ENCODE measurements at places on chromosomes 1 and 21.

DNA sequence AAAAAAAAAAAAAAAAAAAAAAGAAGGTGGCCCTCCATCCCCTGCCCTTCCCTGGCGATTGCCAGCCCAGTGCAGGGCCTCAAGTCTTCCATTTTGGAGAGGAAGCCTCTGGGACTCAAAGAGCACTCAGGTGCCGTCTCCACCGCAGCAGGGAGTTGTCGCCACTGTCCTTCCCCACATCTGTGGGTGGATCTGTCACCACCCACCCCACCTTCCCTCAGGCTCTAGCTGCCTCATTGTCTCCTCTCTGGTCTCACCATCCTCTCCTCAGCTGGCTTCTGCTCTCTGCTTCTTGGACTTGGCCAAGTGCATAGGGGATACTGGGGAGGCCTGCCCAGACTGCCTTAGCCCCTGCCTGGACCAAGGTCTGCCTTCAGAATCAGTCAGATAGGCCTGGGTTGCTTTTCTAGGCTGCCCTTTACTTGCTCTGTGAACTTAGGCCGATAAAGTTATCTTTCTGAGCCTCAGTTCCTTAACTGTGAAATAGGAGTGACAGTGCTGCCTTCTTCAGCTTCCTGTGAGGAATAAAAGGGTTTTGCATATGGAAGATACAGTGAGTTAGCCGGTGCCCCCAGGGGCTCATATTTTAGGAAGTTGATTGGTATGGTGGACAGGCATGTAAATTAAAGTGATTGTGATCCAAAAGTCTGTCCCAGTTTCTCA is 15.8 kb downstream of the RCC1 start:
- DNase-seq = no peak

GRCh38 chr1:220680085-220680687 is 10.0 kb upstream of the C1orf115 start:
- DNase-seq = no peak

- DNase-seq = no peak
Measured at GRCh38 chr1:36864823-36865601, 169.3 kb downstream of the GRIK3 start.

- no peak for DNase-seq
Measured at GRCh38 chr1:33302325-33302724, 18.6 kb downstream of the A3GALT2 start.

DNA sequence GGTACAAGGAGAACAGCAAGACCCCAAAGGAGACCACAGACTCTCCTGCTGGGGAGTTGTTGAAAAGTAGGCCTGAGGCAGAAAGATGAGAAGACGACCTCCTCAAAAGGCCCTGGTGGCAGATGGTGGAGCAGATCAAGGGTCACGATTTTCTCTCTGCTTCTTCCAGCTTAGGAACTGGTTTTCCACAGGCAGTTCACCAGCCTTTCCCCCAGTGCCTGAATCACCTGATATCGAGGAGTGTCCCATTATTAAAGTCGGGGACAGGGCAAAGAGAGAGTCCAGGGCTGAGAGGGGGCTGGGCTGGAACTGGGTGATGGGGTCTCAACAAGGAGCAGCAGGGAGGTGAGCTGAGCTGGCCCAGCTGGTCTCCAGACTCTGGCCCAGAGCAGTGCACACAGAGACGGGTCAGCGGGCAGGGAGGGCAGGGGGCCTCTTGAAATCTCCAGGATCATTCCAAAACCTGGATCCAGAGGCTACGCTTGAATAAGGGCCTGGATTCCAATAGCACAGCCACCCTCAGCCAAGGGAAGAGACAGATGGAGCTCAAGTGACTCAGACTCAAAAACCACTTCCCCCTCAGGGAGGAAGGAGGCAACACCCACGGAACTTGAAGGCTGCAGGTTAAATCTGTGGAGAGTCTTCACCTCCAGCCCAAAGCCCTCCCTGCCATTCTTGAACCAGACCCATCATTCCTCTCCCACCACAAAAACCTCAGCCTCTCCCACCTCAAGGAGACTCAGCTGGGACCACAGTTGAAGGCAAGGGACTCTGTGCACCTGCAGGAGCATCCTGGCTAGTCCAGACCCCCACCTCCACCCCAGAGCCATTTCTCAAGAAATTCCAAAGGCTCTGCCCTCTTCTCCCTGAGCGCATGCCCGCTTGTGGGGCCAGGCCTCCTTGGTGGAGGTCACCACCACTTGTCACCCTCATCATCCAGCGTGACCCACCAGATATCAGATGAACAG is at the start of gene S100A5:
S100A5 (minus strand) TSS at position 541 of the 968 bp plus-strand sequence. CDS start 743 bp downstream, outside the sequence.
- no peak for DNase-seq

GRCh38 chr1:61357539-61357938 is 275.2 kb downstream of the NFIA start:
- DNase-seq = no peak

- DNase-seq = no peak
Measured at GRCh38 chr1:230186874-230187273, 119.8 kb downstream of the GALNT2 start.

- DNase-seq = no peak
Measured at GRCh38 chr1:184033711-184034167, 3.8 kb downstream of the COLGALT2 start.

DNA sequence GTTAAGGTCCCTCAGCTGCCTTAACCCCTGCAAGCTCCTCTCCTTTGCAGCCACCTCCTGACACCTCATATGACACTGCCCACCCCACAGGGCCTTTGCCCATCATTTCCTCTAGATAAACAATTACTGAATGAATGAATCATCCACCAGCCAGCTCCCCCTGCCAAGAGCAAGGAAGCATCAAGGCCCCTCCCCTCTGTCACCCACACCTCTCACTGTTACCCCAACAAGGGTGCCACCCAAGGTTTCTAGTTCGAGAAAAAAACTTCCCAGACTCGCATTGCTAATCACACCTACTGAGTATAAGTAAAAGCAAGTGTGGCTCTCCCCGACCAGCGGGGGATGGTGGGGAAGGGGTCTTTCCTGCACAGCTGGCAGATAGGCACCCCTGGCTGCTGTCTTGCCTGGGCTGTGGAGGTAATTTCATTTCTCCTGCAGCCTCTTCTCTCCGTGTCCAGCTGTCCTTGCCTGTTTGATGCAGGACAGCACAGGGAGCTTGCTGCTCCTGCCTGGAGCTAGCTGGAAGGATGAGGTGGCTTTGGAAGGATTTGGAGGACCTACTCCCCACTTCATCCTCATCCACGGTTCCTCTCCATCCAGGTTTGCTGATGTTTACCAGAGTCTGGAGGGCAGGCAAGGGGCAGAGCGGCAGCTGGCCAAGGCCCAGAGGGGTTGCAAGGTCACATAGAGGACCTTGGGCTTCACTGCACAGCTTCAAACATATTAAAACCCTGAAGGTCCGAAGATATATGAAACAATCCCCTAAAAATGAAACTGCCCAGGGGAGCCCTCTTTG is 33.1 kb upstream of the LBR start:
- no peak for DNase-seq

DNA sequence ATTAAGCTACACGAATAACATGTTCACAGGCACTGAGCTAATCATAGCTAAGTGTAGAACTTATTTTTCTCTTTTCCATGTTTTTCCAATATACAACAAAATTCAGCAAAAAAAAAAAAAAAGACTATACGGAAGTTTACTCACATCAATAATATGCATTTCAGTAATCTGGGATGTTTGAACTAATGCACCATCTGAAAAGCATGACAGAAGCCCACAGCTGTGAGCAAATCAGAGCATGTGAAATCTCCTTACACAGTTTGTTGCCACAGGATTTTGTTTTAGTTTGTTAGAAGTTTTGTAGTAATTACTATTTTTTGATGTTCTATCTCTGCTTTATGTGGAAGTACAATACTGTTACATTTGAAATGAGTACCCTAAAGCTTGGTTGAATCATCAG is 1051.7 kb downstream of the TTLL7 start:
- DNase-seq = peak; percentile 23

DNA sequence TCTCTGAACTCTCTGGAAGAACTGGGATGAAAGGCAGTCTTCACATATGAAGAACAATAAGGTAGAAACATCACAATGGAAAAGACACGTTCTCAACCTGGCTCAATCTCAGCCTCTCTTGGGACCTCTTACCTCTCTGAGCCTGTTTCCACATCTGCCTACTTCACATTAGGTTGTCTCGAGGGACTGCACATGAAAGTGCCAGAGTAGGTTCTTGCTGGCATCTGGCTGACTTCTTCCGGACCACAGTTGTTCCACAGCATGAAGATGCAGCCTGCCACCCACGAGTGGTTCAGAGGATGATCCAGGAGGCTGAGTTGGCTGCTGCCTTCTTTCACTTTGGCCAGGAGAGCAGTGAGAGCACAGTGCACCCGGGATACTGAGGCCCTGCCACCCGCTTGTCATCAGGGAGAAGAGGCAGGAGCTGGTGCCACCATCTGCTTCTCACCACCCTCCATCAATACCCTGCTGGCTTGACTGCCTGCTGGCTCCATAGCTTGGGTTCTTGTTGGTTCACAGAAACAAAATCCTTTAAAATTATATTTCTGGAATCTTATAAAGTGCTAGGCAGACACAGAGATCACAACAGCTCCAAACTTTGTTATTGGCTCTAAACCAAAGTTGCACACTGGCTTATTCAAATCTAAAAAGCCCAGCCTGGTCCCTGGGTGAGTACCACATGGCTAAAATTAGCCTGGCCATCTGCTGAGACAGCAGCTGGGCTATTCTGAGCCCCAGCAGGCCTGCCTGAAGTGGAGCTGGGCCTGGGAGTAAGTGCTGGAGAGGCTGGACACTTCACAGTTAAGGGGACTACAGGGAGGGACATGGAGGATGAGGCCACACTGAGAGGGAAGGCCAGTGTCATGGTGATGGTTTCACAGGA is 46.9 kb upstream of the LIN9 start:
- no peak for DNase-seq

DNA sequence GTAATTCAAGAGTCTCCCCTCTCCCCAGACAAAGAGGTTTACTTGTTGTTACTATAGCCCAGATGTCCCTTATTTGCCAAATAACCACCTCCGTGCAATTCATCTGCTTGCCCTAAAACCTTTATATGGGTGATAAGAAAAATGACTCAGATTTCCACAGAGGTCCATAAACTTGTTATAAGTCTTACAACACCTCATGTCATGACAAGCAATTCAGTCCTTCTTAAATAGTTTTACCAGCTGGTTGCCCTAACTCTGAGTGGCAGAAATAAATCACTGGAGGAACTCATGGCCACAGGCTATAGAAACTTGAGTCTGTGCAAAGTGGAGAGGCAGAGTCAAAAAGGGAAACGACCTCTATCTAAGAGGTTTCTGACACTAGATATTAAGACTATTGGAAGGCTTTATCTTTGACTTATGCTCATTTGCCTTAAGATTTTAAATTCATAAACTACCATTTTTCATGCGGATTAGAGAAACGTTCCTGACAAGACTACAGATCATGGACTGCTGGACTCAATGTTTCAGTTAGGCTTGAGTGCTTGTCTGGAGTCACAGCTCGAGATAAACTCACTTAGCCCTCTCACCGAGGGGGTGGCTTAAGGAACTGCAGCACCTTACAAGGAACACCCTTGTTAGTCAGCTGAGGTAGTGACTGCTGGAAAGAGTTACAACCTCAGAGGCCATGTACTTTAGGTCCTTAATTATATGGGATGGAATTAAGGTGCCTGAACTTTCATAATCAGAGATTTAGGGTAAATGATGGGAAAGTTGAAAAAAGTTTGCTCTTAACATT is 662.5 kb upstream of the USP24 start:
- no peak for DNase-seq

- DNase-seq = no peak
Measured at GRCh38 chr1:192737306-192737705, 71.5 kb upstream of the RGS2 start.

DNA sequence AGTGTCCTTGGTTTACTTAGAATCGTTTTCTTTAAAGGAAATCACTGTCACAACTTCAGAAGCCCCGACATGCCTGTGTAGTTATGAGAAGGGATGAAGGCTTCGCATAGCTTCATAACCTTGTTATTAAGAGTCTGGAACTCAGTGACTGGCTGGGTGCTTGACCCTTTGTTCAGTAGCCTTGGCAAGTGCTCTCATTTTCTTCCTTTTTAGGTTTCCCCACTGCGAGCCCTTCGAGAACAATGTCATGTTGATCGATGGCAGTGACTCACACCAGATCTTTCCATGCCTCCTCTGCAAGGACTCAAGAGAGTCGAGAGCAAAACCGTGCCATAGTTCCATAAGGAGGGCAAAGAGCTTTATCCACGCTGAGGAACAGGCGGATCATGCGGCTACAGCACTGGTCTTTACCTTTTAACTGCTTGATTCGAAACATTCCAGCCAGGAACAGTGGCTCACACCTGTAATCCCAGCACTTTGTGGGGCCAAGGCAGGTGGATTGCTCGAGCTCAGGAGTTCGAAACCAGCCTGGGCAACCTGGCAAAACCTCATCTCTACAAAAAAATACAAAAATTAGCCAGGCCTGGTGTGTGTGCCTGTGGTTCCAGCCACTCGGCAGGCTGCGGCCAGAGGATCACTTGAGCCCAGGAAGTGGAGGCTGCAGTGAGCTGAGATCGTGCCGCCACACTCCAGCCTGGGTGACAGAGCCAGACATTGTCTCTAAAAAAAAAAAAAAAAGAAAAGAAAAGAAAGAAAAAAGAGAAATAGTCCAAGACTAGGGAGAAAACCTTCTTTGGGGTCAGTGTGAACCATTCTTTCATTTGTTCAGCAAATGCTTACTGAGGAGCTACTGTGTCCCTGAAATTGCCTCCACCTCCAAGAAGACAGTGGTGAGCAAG is 95.4 kb upstream of the ERRFI1 start:
- no peak for DNase-seq

DNA sequence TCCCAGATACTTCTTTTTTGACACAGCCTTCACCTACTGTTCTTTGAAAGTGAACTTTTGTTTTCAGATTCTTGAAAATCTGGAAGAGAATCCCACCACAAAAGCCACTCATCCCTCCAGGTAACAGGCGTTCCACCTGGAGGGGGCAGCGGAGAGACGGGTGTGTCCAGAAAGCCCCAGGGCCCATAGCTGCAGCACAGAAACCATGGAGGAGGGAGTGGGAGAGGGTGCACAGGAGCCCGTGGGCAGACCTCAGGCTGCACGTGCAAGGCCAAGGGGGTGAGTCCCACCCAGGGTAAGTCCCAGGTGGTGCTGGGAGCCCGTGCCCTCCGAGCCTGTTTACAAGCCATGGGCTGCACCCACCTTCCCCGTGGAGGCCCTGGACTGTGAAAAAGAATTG is 86.5 kb downstream of the PSMG1 start:
- DNase-seq = no peak

DNA sequence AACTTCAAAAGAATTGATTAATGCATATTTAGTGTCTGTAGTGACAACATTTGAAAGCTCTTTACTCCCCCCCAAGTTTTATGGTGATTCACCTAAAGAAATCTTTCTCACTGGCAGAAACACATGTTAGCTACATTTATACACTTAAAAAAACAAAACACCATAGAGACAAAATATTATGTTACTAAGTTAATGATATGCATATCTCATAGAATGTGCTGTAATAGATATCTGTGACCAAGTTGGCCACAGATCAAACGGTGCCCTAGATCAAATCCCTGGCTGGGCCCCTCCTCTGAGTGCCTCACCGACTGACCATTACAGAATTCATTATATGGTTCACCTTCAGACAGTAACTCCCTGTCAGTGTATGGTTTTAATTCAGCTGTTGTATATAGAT is 322.1 kb upstream of the LYPLAL1 start:
- DNase-seq = no peak

Measured in fibroblast of skin of left biceps (primary cell).